ENCODE measurements at places on chromosomes 2 and 18. TPM values are rescaled to one million over a fixed set of nuclear protein-coding genes. Genes with fewer than 3 reads are reported as not detected.

SERPINB4 gene
- not detected for total RNA-seq

ALPG gene
- not detected for total RNA-seq

CCDC178 gene
- 4.6 TPM for total RNA-seq

RAMP1 gene
- 26.3 TPM for total RNA-seq

RESP18 gene
- total RNA-seq = not detected

ATP8B1 gene
- total RNA-seq = 10.5 TPM

EFR3B gene
- 13.2 TPM for total RNA-seq

UCN gene
- 2.4 TPM for total RNA-seq

SPATA3 gene
- total RNA-seq = not detected

KCNG2 gene
- total RNA-seq = 0.22 TPM

GAL3ST2 gene
- total RNA-seq = not detected

UBXN2A gene
- total RNA-seq = 30.3 TPM

HJURP gene
- 0.71 TPM for total RNA-seq

LNPK gene
- 42.1 TPM for total RNA-seq

CCDC74B gene
- total RNA-seq = 7.5 TPM

MIB1 gene
- total RNA-seq = 50.4 TPM

ST6GAL2 gene
- total RNA-seq = not detected

ASXL3 gene
- total RNA-seq = 13.1 TPM

MATN3 gene
- total RNA-seq = 8.8 TPM
